ENCODE measurements at places on chromosomes 7 and 10.

GRCh38 chr10:8124436-8124835 lies 69.9 kb downstream of the GATA3 start:
- DNase-seq: no peak

DNA sequence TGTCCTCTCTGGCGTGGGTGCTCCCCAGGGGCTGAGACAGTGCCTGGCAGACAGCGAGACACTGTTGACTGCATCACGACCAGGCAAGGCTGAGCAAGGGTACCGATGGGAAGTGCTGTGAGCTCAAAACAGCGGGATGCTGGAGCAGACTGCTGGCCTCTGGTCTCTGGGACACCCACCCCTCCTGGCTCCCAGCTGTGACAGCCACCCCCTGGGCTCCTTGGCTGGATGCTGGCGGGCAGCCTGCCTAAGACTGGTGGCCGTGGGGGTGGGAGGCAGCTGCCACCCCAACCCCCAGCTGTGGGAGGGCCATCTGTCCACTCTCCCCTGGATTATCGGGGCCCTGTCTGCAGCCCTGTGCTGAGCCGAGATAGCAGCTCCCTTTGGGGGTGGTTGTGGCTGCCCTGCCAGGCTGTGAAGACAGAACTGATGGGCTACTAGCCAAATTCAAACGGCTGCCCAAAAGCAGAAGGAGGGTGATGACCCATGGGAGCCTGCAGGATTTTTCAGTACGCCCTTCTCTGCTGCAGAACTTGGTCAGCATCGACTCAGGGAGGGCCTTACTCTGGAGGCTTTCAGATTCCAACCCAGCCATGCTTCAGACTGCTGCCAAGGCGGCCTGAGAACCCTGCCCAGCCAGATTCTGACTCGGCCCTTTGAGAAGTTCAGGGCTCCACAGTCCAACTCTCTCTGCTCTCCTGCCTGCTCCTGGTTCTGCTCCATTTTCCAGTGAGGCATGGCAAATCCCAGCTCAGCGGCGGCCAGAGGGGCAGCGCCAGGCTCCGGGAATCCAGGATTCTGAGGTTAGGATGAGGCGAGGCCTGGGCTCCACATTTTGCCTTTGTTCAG lies 125.3 kb downstream of the NEURL1 start:
- DNase-seq: no peak

DNA sequence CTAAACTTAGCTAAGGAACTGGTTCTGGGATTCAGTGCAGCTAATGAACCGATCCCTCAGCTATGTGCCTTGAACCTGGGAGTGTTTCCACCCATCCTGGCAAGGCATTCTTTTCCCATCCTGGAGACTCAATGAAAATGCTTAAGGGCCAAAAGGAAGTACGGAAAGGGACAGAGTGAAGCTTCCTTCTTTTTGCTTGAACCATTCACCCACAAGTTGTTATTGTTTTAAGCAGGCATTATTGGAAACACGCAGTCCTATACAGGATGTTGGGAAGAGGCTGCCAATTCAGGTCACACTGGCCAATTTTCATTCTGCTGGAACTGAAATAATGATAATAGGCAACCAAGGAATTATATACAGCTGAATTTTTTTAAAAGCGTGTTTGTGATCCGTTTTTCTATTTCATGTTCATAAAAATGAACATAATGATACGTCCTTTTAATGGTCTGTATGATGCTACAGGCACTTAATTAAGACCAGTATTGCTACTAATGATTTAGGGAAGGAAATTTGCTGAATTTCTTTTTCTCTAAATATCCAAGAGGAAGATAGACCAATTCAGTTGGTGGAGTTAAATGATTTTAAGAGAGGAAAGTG lies 57.8 kb upstream of the FZD1 start:
- DNase-seq: no peak

GRCh38 chr7:101113836-101114235 lies 13.1 kb upstream of the SERPINE1 start:
- no peak for DNase-seq

DNA sequence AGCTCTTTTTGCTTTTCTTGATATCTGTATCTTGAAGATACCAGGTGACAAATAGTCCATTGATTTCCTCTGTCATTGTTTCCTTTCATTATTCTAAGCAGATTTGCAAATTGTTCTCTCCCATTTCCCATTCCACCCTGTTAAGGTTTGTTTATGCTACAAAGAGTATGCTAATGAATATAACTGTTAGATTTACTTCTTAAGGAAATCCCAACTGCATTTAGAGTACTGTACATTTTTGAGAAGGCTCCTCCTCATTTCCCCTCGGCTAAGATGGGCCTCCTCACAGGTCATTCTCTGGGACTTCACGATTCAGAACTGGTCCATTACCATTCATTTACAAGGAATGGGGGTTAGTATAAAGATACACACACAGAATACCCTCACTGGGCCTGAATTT lies 15.6 kb downstream of the AUTS2 start:
- DNase-seq: no peak

DNA sequence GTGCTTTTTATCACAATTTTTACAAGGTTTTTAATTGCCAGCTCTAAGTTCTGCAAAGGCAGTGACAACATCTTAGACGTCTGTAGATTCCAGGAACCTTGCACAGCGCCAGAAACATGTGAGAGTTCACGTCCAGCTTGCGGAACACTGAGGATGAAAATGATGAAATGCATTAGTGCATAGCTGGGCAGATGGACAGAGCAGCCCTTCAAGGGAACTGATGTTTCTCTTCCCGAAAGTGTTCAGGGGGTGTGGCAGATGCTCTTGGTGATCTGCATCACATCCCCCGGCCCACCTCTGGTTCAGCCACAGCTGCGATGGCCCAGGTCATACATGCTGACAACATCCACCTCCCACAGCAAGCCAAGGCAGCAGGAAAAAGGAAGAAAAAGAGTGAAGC lies 40.9 kb downstream of the ITIH5 start:
- DNase-seq: no peak

- no peak for DNase-seq
These were observed 115.8 kb upstream of the ITGB1 start for GRCh38 chr10:33073641-33074415.

DNA sequence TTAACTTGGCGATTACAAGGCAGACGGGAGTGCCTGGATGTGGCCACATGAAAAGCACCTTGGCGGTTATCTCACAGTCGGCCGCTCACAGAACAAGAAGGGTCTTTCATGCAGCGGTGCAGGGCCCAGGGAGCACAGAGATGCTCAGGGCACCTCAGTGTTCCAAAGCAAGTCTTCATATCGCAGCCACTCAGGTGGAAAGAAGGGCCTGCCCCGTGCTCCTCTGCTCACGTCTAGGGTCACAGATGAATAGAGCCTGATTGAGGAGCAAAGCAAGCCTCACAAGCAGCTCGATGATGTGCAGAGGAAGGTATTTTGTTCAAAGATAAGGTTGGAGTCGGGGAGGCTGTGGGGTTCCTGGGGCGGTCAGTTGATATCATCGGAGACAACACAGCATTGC lies 297.8 kb downstream of the WDR11 start:
- DNase-seq: no peak

GRCh38 chr7:122528879-122529481 lies 169.9 kb downstream of the RNF133 start:
- no peak for DNase-seq

DNA sequence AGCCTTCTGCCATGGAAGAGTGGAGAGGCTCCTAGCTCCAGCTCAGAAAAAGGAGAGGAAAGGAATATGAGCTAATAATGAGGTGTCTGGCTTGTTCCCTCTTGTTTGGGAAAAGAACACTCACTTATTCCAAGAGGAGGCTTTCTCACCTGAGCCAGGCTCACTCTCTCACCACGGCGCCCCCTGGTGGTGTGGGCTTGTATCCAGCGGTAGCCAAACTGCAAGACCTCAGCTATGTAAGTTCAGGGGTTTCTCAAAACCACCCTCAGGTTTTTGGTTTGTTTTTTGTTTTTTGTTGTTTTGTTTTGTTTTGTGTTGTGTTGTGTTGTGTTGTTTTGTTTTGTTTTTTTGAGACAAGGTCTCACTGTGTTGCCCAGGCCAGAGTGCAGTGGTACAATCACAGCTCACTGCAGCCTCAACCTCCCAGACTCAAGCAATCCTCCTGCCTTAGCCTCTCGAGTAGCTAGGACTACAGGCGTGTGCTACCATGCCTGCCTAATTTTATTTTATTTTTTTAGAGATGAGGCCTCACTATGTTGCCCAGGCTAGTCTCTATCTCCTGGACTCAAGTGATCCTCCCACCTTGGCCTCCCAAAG lies 124.0 kb downstream of the TMEM130 start:
- peak; percentile 78 for DNase-seq

DNA sequence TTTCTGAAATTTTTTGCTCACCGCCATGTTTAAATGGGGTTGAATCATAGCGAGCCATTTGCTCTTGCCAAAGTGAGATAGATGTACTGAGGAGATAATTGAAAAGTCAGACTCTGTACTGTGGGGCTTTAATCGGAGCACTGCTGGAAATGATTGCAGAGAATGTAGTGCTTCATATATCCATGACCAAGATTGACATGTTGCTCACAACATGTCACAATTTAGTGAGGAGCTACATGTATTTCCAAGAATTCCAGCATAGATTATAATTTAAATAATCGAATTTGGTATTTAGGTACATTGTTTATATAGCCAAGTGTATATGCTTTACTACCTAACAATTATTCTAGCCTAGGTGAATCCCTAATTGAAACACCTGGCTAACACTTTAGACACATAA lies 66.5 kb downstream of the PODXL start:
- DNase-seq: no peak

DNA sequence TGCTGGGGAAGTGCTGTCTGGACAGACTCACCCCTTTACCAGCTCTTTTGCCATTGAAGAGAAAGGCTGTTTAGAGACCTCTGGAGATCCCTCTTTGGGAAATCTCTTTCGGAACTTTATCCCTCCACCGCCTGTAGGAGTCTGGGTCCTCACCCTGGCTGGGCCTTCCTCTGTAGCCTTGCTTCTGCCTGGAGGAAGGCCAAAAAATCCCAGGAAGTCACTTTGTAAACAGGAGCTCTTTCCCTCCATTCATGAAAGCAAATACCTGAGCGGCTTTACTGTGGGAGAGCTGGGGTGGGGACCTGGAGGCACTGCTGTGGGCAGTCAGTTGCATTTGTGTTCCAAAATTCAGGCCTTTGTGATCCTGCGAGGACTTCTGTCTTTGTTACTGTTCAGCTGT lies 126.2 kb downstream of the KLF6 start:
- no peak for DNase-seq

GRCh38 chr7:2404714-2405119 lies 1.3 kb downstream of the CHST12 start:
- no peak for DNase-seq

GRCh38 chr7:34131371-34131770 lies 226.0 kb downstream of the BMPER start:
- no peak for DNase-seq

DNA sequence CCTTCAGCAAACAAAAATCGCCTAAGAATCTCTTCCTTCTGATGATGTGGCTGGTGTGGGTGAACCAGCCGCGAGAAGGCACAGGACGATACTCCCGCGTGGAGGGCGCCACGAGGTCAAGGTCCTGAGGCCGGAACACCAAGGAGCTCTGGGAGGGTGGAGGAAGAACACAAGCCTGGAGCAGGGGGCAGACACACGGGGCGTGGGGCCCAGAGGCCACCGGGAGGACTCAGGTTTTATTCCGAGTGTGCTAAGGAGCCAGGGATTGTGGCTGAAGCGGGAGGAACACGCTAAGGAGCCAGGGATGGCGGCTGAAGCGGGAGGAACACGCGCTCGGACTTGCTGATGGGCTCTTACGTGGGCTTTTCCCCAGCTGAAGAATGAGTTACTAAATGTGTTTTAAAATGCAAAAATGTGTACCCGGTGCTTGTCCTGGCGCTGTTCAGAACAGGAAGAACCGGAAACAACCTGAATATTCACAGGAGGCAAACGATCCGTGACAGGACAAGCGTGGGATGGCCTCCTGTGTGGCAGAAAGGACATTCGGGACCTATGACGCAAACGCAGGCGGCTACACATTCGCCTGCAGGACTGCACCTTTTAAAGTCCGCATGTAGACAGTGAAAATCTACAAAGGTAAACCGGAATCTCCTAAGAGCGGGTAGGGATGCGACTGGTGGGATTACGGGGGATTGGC lies 64.0 kb downstream of the MAD1L1 start:
- no peak for DNase-seq

- no peak for DNase-seq
These were observed 59.5 kb upstream of the ELN start for GRCh38 chr7:73968487-73968886.

- DNase-seq: no peak
These were observed 89.6 kb downstream of the EGFR start for GRCh38 chr7:55108401-55108800.

- DNase-seq: no peak
These were observed 18.3 kb downstream of the CLEC2L start for GRCh38 chr7:139541600-139542307.

DNA sequence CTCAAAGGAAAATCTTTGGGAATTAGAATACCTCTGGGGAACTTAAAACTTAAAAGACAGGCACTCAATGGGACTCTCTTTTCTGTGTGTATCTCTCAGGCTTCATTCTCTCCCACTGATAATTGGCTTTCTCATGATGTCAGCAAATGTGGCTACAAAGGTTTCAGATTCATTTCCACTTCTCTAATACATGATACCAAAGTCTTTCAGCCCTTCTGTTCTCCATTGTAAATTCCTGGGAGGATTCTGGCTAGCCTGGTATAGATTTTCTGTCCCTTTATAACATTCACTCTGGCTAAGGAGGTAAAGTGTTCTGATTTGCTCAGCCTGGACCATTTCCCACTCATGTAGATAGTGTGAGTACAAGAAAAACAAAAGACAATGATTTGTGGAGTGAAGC lies 606.2 kb downstream of the PCDH15 start:
- no peak for DNase-seq

DNA sequence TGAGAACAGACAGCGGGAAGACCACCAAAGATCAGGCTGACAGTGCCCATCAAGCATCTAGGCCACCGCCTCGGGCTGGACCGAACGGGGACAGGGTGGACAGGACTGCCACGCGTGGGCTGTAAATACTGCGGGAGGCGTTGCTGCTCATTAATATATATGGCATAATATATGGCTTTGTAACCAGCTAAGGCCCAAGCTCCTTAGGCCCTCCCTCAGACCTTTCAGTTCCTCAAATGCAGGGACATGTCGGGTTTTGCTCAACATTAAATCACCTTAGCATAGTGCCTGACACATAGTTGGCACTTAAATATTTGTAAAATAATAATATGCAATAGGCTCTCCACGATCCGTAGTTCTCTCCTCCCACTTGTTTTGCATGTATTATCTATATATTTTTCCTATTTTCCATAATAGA lies 402 bp upstream of the TMEM168 start:
- no peak for DNase-seq

DNA sequence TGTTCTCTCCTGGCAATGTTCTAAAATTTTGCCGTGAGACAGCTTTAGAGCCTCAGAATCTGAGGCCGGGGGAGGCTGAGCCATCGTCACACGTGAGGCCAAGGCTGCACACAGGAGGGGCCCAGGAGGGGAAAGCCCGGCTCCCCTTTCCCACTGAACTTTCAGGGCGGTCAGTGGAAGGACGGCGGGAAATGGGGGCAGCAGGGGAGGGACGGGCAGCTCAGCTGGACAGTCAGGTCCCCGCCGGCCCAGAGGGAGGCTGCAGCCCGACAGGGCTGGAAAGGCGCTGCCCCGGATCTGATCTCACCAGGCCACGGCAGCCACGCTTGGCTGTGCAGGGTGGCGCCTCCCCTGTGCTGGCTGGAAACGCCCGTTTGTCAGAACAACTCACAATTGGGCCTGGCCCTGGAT lies 43.3 kb upstream of the ADGRA1 start:
- no peak for DNase-seq

Measured in stimulated activated CD4-positive, alpha-beta T cell treated with anti-CD3 and anti-CD28 coated beads, Interleukin-12 subunit alpha, Interleukin-12 subunit beta, amount 100 ng/mL, for 24 hours (primary cell).